ENCODE measurements at places on chromosomes 1 and 21. TPM values are rescaled to one million over a fixed set of nuclear protein-coding genes. Genes with fewer than 3 reads are reported as not detected.

WNT9A gene
- total RNA-seq, result 0.96 TPM

AGBL4 gene
- not detected for total RNA-seq

CRNN gene
- 0.21 TPM for total RNA-seq

DNA sequence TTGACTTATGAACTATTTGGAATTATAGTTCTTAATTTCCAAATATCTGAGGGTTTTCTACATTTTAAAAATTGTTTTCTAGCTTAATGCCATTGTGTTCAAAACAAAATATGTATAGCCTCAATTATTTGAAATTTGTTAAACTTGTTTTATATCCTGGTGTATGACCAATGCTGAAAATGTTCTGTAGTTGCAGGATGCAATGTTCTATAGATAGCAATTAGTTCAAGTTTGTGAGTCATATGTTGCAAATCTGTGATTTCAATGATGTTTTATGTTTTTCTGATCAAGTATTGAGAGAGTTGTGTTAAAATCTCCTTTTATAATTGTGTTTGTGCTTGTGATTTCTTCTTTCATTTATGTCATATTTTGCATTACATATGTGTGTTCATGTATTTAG is 517.5 kb downstream of the ADGRL2 start:
- H3K27ac ChIP-seq, result no peak overlapping the region
- DNase-seq, result no peak
- H3K4me1 ChIP-seq, result no peaks in the 10 kb centered on the region
- no peaks in the 10 kb centered on the region for H3K27me3 ChIP-seq
- H3K4me3 ChIP-seq, result no peak overlapping the region

- H3K27ac ChIP-seq, result no peak overlapping the region
- H3K27me3 ChIP-seq, result no peaks in the 10 kb centered on the region
- no peak for DNase-seq
- H3K4me3 ChIP-seq, result no peak overlapping the region
Observed at GRCh38 chr1:66599346-66599745, 65.4 kb downstream of the SGIP1 start.

DNA sequence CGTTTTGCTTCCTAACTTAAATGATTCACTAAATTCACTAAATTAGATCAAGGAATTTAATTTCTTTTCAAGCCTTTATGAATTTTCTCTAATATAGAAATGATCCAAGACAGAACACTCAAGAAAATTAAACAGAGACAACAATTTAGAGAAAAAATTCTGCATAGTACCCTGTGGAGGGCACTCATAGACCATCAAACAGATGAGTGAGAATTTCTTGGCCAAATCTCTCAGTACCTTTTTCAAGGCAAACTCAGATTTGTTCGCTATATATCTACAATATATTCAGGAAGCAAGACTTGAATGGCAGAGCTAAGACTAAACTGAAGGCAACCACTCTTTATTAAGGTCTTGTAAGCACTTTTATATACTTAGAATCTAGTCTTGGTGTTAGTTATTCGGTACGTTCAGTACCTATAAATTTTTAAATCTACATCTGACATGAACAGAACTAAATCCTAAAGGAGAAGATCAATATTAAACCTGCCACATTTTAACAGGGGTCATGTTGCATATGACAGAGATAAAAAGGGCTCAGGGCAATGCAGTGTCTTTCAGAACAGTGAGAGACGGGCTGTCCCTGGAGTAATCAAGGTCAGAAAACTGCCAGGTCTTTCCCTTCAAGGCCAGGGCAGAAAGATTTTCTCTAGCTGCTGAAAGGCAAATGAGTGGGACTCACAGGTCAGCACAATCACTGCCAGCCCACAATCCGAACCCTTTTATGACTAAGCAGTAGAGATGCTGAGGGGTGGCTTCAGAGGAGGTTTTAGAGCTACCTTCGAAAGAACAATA is 118.8 kb upstream of the TMPRSS15 start:
- H3K27me3 ChIP-seq, result no peaks in the 10 kb centered on the region
- H3K36me3 ChIP-seq, result no peaks in the 10 kb centered on the region
- H3K4me1 ChIP-seq, result no peaks in the 10 kb centered on the region
- no peak overlapping the region for H3K27ac ChIP-seq

GRCh38 chr1:243323491-243323890 is 67.7 kb downstream of the SDCCAG8 start:
- no peak overlapping the region for H3K4me3 ChIP-seq
- no peaks in the 10 kb centered on the region for H3K36me3 ChIP-seq
- H3K4me1 ChIP-seq, result no peaks in the 10 kb centered on the region
- no peak for DNase-seq

DNA sequence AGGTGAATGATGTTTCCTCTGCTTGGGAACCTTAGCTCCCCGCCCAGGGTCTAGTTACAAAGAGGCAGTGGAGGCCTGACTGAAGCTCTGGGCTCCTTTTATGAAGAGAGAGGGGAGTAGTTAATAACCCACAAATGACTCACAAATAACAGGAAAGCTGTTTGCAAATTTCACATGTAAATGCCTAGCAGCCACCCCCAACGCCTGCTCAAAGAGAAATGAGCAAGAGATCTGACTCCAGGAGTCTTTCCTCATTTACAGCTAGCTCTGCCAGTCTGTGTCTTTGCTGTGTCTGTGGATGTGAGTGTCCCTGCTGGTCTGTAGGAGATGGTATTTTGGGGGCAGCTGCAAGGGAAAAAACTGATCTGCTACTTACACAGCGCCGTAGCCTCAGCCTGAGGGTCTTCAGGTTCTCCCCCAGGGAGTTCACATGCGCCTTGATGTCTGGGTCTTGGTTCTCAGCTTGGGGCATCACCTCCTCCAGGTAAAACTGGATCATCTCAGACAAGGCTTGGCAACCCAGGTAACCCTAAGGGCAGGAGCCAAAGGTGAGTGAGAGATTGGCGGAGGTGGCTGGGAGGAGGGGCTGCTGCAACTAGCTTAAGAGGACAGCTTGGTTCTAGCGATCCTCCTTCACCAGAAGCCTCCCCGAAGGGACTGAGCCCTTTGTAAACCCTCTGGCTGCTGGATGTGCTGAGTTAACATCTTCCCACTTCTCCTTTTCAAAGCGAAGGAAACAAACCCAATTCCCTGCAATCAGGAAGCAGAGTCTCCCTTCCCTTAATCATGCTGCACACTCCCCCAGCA is at the start of gene IL19:
Gene IL19 (plus strand): TSS at position 243 of the 807 bp plus-strand sequence. CDS start 65,890 bp downstream, outside the sequence.
- H3K27ac ChIP-seq, result peak within 1 kb of the TSS; percentile 34
- DNase-seq, result no peak
- no peaks in the 10 kb centered on the region for H3K4me1 ChIP-seq
